Lower leg skin (tissue), 4 donors: ENCODE measurements at places on chromosomes 2 and 18.
A peak's percentile ranks its signal among the peaks of the same experiment; 100 is the strongest.

GRCh38 chr2:221447310-221447709 is 124.8 kb downstream of the EPHA4 start:
- no peak for DNase-seq

- no peak for DNase-seq
Measured at GRCh38 chr2:179141206-179141605, 91.3 kb upstream of the CCDC141 start.

DNA sequence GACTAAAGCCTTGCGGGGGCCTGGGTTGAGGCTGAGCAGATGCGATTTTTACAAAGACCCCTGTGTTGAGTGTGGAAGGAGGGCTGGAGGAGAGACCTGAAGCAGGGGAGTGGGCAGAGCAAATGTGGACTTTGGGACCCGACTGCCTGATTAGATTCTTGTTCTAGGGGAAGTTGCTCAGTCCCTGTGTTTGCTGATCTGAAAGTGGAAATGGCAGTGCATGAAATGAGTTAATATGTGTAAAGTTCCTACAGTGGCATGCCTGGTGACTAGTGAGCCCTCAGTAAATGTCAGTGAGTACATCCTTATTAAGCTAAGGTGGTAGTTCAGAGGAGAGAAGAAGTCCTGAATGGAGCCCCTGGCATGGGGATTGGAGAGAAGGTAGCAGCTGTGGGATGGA is 52.3 kb downstream of the ARMC9 start:
- DNase-seq, result no peak

- DNase-seq, result peak; percentile 79
Measured at GRCh38 chr2:131046918-131047652, 46.2 kb downstream of the FAM168B start.

DNA sequence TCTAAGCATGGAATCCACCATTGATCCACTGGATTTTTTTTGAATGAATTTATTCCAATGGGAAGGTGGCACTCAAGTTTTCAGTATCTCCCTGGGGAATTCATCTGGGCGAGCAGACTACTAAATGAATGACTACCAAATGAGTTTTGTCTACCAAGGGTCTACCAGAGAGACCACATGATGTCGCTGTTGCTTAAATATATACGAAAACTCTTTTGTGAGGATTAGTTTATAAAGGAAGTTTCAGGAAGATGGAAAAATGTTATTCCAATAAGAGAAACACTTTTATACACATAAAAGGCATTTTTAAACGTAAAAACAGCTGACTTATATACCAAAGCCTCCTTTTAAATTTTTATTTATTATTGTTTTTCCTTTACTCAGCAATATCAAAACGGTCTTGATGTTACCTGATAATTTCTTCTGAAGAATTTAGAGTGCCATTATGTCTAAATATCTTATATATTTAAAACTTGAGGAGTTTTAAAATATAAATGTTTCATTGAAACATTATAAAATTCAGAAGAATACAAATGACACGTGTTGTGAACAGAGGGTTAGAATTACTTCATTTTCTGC is 139.7 kb downstream of the HRH4 start:
- DNase-seq, result no peak

- DNase-seq, result no peak
Measured at GRCh38 chr18:22551536-22552151, 133.9 kb upstream of the CTAGE1 start.

GRCh38 chr2:234304950-234305349 is 191.9 kb downstream of the ARL4C start:
- peak; percentile 85 for DNase-seq

DNA sequence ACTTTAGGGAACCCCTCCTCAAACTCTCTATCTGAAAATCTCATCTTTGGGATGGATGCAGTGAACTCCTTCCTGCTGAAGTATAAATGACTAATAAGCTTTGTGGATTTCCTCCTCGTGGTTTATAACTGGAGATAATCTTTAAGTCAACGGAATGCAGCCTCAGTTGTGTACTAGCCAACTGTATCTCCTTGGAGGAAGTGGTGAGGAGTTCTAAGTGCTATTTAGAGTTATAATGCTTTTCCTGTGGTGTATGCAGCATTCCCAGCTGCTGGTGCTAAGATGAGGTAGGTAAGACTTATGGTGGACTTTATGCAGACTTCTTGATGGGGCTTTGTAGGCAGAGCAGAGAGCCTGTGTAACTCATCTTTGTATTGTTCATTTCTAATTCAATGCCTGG is 90.9 kb downstream of the LYPD6B start:
- no peak for DNase-seq

- DNase-seq, result no peak
Measured at GRCh38 chr2:165401285-165401852, 68.1 kb upstream of the CSRNP3 start.

- peak; percentile 60 for DNase-seq
Measured at GRCh38 chr18:77004555-77005380, 127.8 kb downstream of the MBP start.

GRCh38 chr2:236282406-236282805 is 18.2 kb upstream of the ASB18 start:
- DNase-seq, result no peak

- DNase-seq, result no peak
Measured at GRCh38 chr2:189797902-189798301, 13.7 kb downstream of the PMS1 start.

- peak; percentile 45 for DNase-seq
Measured at GRCh38 chr18:24023185-24023814, 8.7 kb downstream of the TTC39C start.

DNA sequence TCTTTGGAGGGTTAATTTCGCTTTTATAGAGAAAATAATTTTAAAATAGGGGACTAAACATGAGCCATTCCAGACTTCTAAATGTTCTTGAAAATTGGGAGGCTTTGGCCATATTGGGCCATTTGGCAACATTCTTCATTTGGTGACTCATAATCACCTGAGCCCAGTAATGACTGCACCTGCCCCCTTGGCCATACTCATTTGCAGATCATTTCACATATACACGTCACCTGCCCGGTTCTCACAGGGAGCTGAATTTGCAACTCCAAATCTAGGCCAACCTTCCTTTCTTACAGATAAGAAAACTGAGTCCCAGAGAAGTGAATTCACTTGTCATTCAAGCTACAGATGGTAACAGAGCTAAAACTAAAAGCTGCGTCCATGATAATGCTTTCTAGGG is 289.7 kb downstream of the EPHA4 start:
- no peak for DNase-seq

DNA sequence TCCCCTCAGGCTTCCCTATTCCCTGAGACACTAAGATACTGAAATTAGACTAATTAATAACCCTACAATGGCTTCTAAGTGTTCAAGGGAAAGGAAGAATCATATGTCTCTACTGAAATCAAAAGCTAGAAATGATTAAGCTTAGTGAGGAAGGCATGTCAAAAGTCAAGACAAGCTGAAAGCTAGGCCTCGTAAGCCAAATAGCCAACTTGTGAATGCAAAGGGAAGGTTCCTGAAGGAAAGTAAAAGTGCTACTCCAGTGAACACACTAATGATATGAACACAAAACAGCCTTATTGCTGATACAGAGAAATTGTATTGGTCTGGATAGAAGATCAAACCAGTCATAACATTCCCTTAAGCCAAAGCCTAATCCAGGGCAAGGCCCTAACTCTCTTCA is 10.0 kb downstream of the ZC3H8 start:
- no peak for DNase-seq

GRCh38 chr2:88067189-88067588 is 436 bp upstream of the SMYD1 start:
- DNase-seq, result no peak

GRCh38 chr18:77065221-77065981 is 67.2 kb downstream of the MBP start:
- peak; percentile 88 for DNase-seq

DNA sequence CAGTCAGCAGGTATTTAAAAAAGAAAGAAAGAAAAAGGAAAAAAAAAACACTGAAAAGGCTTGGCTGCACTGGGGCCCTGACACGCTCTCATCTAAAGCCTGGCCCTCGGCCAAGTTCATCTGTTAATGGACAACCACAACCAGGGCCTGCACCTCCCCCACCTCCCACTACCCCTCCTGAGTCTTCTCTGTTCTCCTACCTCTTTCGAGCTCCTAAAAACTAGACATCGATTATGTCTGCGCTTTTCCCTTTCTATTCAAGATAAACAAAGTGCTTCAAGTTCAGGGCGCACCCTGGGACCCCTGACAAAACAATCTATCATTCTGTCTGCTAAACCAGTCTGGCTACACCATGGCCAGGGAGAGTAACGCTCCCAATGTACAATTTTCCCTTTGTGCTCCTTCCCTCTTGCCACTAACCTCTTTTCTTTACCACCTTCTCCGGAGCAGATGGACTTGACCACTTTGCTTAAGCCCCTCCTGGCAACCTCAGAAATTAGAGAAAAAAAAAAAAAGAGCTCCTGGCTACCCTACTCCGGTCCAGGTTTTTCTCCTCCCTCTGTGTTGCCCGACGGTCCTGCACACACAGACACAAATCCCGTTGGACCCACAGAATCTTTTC is 22.7 kb downstream of the BCL11A start:
- DNase-seq, result no peak

DNA sequence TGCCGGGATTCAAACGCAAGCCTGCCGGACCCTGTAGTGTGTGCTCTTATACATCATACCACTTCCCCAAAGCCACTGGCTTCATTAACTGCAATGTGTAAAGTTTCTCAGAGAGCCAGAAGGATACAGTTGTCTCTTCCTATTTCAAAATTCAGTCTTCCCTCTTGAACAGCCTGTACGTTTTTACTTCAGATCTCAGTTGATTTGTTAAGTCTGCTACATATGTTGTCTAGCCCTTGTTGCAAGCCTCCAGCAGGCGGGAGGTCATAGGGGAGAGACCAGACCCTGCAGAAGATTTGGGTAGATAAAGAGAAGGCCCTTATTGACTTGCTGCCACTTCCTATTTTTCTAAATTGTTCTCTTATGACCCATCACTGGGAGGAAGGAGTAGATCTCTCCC is 56.2 kb downstream of the ARHGEF33 start:
- DNase-seq, result no peak

- no peak for DNase-seq
Measured at GRCh38 chr2:190533175-190533967, 1.2 kb downstream of the NEMP2 start.

- peak; percentile 88 for DNase-seq
Measured at GRCh38 chr18:77111951-77112746, 20.4 kb downstream of the MBP start.

GRCh38 chr2:189657867-189658266 is 3.4 kb upstream of the ASNSD1 start:
- DNase-seq, result no peak

GRCh38 chr2:126664234-126664633 is 8.3 kb downstream of the GYPC start:
- no peak for DNase-seq

DNA sequence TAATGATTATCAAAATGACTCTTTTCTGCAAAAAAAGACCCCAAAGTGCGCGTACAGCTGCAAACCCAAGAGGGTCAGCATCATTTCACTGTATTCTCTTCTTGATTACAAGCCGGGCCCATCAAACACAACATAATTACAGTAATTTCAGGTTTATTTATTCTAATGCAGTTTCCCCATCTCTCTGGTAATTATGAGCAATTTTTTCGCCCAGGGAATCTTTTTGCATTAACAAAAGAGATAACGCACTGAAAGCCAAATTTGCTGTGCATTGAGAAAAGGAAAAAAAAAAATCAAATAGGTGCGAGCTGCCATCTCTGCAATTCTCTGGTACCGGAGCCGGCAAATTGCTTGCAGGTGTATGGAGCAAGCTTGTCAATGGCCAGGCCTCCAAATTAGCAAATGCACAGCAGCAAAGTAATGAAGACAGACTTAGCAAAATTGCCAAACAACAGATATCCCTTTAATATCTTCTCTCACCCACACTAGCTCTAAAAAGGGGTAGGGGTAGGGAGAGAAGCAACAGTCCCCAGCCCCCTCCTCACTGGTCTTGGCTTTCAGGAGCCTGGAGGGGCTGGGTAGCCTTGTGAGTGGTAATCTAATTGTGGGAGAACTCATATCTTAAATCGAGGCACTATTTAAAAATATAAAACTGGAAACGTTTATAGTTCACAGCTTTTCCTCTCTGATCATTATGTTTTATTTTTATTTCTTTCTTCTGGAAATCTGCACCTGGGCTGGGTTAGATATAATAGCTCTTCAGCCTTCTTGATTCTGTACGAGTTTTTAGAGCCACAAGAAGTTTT is 6.7 kb downstream of the DLX1 start:
- DNase-seq, result no peak

- no peak for DNase-seq
Measured at GRCh38 chr2:88187927-88188326, 17.8 kb downstream of the THNSL2 start.

- DNase-seq, result no peak
Measured at GRCh38 chr2:176405477-176405876, 136.2 kb downstream of the MTX2 start.
